NCI-H226 (cell line): ENCODE measurements at places on chromosomes 1 and 21.

DNA sequence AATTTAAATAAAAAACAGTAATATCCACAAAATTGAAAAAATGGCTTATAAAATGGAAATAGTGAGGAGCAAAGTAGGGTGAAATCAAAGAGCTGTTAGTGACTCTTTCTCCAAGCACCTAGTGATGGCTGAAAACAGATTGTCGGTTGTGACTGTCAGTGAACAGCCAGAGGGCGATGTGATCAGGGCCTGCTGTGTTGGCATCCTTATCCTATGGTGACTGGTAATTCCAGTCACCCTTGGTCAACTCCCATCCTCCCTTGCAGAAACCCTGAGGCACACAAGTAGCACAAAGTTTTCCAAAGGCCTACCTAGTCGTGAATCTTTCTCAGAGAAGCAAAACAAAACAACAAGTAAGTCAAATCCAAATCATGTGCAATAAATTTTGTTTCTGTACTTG lies 599.8 kb upstream of the CXADR start:
- no peak for DNase-seq

DNA sequence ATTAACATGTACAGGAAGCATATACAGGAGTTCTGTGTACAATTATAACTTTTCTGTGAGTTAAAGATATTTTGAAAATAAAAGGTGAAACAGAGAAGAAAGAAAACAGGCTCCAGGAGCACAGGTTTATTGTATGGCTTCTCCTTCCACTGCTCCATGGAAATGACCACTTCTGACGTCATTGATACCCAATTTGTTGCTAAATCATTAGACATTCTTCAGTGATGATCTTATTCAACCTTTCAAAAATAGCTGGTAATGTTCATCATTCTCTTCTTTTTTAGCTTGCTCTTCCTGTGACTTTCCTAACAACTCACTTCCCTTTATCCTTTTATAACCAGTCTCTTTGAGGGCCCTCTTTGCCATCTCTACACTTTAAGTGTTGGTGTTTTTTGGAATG lies 77.8 kb downstream of the KCNK2 start:
- DNase-seq: no peak

DNA sequence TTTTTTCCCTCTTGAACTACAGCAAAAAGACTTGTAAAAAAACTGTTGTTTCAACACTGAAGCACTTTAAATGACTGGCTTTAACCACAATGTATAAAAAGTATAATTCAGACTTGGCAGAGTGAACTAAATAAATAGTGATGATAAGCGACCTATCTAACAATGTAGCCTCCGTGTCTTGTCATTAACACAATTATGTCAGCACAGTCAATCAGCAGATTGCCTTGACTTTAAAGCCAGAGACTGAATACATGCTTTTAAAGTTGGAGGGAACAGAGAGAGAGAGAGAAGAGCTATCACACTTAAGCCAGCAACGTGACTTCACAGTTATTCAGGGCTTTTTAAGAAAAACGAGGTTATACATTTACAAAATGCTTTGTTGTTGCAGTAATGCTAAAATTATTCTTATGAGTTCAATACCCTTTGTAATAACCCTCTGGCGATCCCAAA lies 378.1 kb downstream of the LMO4 start:
- DNase-seq: no peak

GRCh38 chr1:165807613-165808012 lies 19.8 kb upstream of the UCK2 start:
- no peak for DNase-seq

DNA sequence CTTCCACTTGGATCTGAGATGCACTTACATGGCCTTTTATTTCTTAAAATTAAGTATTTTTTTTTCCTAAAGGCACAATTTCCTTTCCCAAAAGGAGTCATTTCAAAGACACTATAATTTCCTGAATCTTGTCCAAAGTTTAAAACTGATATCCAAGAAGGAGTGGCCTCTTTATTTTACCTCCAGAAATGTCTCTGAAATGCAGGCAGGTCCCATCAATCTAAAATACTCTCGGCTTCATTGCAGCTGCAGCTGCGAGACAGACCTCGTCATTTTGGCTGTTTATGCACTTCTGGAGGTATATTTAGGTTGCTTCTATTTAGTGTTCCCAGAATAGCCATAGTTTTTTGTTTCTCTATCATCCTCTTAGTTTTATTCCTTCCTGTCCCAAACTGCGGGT lies 172.7 kb upstream of the COA6 start:
- no peak for DNase-seq

DNA sequence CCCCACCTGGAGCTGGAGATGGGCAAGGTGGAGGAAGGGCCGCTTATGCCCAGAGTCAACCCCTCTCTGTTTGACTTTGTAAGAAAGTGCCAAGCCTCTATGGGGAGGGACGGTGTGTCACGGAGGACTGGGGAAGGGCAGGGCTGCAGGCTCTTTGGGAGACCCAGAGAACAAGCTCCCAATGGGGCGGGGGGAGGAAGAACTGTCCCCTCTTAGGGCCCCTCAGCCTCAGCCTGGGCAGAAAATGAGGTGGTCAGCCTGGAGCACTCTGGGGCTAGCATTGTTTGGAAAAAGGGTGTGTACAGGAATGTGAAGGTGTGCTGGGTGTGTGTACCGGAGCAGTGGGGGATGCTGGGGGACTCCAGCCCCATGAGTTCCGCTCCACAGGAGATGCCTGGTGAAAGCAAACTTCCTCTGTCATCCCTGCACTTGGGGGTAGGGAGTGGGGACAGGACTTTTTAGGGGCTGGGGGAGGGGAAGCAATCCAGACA lies 1.2 kb upstream of the INAVA start:
- DNase-seq: no peak

GRCh38 chr1:14745001-14745720 lies 146.7 kb downstream of the KAZN start:
- DNase-seq: no peak

- DNase-seq: peak; percentile 98
Measured at GRCh38 chr1:64039390-64039926, 164.0 kb upstream of the UBE2U start.

GRCh38 chr1:205416322-205416721 lies 5.5 kb downstream of the LEMD1 start:
- no peak for DNase-seq

DNA sequence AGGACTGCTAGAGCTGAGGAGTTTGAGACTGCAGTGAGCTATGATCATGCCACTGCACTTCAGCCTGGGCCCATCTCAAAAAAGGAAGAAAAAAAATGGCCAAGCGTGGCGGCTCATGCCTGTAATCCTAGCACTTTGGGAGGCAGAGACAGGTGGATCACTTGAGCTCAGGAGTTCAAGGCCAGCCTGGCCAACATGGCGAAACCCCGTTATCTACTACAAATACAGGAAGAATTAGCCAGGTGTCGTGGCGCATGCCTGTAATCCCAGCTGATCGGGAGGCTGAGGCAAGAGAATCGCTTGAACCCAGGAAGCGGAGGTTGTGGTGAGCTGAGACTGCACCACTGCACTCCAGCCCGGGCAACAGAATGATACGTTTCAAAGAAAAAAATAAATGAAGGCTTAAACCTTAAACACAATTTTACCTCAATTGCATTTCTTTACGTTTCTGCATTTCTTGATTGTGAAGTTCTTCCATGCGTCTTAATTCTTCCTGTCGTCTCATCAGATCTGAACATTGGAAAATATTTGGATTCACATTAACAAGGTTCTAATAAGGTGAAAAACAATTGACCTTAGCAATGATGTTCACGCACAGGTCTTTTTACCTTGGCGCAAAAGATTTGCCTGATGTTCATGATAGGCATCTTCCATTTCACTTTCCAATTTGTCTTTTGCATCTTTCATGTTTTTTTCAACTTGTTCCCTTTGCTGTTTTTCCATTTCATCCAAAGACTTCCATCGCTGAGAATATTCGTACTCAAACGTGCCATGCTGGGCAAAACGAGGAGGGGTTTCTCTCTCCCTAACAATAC lies 4.2 kb downstream of the SFPQ start:
- no peak for DNase-seq

DNA sequence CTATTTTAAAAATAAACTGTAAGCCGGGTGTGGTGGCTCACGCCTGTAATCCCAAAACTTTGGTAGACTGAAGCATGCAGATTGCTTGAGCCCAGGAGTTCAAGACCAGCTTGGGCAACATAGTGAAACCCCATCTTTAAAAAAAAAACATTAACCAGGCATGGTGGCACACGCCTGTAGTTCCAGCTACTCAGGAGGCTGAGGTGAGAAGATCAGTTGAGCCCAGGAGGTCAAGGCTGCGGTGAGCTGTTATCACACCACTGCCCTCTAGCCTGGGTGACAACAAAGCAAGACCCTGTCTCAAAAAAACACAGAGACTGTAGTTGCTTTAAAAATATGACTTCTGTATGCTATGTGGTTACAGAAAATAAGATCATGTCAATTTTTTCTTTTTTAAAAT lies 24.3 kb upstream of the LSS start:
- no peak for DNase-seq

GRCh38 chr1:198246337-198246736 lies 89.5 kb downstream of the NEK7 start:
- DNase-seq: no peak

- DNase-seq: peak; percentile 27
Measured at GRCh38 chr1:224696891-224697765, 81.0 kb downstream of the CNIH3 start.

DNA sequence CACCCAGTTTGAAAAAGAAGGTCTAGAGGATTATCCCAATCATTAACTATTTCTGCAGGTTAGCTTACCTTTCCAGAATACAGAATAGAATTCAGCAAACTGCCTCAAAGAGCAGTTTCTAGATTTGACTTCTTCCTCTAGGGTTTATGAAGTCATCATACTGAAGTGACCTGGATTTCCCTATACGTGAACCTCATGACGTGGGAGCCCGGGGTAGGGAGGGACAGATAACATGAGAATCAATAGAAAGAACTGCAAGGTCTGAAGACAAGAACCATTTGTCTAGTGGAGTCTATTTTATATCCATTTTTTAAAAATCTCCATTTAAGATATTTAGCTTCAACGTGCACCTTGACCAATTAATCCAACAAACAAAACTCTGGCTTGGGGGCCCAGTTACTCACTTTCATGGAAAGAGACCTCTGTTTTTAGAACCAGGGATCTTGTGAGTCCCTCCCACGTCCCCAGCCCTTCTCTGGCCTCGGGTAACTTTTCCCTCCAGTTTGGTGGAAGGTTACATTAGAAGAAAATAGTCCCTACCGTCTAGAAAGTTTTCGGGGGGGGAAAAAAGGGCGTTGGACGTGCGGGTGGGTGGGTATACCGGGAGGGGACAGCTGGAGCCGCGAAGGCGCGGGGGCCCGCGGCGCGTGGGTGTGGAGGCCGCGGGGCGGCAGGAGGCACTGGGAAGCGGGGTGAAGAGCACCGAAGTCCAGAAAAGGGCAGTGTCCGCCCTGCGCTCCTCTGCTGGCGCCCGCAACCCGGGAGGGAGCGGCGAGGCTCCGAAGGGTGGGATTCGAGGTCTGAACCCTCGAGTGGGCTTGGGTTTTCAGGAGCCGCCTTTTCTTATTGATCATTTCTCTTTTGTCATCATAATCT lies 13.8 kb upstream of the POGZ start:
- no peak for DNase-seq

DNA sequence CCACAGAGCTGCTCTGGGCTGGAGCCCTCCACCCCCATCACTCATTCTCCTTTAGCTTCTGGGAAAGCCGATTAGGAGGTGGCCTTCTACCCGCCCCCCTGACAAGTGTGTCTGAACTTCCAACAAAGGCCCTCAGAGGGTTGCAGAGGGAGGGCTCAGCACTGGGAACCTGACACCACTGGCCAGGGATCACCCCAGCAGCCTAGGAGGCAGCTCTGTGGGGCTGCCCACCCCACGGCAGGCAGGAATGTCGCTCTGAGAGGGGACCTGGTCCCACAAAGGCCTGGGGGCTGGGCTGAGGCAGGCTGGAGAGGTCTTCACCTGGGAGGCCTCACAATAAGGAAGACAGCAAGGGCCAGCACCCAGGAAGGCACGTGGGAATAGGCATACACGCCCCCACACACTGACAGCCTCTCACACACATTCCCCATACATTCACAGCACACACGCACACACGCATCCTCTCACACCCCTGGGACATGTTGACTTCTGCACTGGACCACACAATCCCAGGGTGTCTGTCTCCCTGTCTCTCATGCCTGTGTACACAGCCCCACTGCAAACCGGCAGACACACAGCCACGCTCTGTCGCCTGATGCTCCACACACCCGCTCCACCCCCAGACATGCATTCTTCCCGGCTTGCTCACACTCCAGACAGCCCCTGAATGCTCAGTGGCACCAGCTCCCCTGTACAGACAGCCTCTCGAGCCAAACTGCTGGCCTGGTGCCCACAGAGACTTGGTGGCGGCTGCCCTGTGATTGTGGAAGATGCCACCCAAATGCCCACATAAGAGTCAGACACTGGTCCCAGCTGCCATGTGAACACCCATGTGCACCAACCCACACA lies 30.7 kb downstream of the DMBX1 start:
- peak; percentile 87 for DNase-seq

- no peak for DNase-seq
Measured at GRCh38 chr1:11691302-11691914, at the start of gene DRAXIN. Gene DRAXIN (plus strand): TSS chr1:11691710. CDS start chr1:11706259, 14,549 bp downstream.

GRCh38 chr1:229167318-229167717 lies 103.6 kb upstream of the RAB4A start:
- DNase-seq: no peak

GRCh38 chr1:196152086-196152485 lies 456.2 kb downstream of the KCNT2 start:
- DNase-seq: no peak

- no peak for DNase-seq
Measured at GRCh38 chr1:153866045-153866850, 56.5 kb downstream of the GATAD2B start.

GRCh38 chr1:11482701-11483479 lies 3.9 kb downstream of the DISP3 start:
- no peak for DNase-seq
